SHP77 (cell line): ENCODE measurements at places on chromosomes 2 and 18.

- peak; percentile 34 for DNase-seq
Observed at GRCh38 chr2:37819186-37819585, 105.9 kb upstream of the RMDN2 start.

DNA sequence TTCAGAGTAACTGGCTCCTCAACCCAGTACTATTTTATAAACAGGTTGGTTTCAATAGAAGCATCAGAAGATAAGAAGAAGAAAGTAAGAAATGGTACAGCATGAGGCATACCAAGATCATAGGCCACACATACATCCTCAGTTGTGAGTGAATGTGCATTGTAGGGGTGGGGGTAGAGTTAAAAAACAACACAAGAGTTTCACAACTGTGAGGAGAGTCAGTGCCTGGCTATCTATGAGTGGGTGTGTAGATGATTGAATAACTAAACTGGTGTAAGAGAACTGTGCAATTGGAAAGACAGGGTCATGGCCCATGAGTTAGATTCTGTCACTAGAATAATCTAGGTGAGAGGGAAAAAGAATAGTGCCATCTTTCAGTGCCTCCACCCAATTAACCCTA is 748.2 kb upstream of the ACVR2A start:
- no peak for DNase-seq

- DNase-seq: no peak
Observed at GRCh38 chr2:135072125-135072997, 20.3 kb downstream of the RAB3GAP1 start.

DNA sequence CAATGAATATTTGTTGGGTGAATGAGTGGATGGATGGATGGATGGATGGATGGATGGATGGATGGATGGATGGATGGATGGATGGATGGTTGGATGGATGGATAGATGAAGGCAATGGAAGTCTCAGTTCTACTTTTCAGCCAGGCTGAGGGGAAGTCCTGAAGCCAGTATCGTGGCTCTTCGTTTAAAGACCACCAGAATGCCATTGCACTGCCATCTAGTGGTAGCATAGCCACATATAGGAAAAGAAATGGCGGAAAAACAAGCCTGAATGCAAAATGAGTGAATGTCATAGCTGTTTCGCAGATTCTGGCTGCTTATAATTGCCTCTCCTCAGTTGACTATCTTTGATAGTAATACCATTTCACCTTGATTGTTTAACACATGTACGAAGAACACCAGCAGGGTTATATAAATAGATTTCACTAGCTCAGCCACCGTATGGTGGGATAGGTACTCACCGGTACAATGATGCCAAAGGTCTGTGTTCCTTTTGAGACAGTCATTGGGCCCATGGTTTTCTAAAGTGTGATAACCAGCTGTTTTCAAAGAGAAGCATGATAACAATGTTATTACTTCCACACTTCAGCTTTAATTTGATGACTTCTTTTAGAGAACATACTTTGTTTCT is 62.3 kb upstream of the GREB1L start:
- DNase-seq: peak; percentile 41

DNA sequence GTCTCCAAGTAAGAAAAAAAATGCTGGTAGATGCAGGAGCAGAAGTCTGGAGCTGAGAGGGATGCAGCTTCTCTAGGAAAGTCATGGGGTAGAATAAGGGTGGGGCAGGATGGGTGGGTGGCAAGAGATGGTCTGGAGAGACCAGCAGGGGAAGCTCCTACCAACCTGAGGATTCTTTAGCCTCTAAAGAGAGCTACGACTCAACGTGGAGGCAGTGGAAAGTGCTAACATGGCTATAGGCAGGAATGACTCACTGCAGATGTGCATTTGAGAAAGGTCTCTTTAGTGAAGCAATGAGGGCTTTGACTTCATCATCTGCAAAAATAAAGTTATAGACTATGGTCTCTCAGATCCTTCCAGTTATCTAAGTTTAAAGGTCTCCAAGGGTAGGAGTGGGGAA is 722.8 kb upstream of the RAB6C start:
- DNase-seq: no peak

DNA sequence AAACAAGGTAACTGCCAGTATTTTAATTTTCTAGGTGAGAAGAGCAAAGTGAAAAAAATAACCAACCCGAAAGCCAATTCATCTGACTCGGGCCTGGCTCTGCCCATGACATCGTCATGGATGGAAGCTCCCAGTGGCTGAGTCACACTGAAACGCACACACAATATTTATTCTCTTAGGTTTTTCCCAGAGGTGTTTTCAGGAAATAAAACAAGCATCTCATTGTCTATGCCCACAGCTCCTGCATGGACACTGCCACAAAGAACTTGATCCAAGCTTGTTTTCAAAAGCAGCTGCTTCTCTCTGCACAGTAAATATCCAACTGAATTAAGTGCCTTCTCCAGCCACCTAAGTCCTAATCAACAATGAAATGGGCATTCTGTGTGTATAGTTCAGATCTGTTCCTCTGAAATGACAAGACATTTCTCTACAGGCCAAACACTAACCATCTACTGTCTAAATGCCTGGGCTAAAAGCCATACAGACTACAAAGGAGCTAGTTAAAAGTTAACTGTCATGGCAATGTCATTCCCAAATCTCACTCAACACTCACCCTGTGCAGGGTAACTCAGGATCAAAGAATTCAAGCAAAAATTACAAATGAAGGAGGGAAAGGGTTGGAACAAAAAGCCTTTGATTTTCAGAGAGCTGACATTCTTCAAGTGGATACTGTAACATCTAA is 62.9 kb downstream of the RPL31 start:
- no peak for DNase-seq

GRCh38 chr2:181586569-181587081 is 70.3 kb downstream of the CERKL start:
- DNase-seq: no peak

GRCh38 chr2:71716697-71717624 is 263.6 kb downstream of the DYSF start:
- no peak for DNase-seq

- DNase-seq: no peak
Observed at GRCh38 chr2:196598846-196599245, 40.7 kb upstream of the CCDC150 start.

GRCh38 chr2:31238126-31238905 is 4.4 kb downstream of the EHD3 start:
- DNase-seq: no peak

DNA sequence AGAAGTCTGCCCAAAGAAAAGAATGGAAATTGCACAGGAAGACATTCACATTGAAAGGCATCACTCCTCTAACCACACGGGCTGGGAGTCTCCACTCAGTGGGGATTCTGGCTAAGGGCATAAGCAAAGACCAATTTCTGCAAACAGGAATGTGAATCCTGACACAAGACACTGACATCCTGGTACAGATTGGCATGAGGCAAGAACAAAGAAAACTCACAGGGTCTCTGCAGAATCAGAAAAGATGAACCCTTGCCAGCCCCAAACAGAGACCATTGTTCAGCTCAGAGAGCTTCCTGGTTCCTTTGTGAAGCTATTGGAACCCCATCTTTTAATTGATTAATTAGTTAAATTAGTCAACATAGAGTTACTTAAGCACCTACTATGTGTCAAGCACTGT is 82.3 kb downstream of the UPP2 start:
- DNase-seq: no peak

DNA sequence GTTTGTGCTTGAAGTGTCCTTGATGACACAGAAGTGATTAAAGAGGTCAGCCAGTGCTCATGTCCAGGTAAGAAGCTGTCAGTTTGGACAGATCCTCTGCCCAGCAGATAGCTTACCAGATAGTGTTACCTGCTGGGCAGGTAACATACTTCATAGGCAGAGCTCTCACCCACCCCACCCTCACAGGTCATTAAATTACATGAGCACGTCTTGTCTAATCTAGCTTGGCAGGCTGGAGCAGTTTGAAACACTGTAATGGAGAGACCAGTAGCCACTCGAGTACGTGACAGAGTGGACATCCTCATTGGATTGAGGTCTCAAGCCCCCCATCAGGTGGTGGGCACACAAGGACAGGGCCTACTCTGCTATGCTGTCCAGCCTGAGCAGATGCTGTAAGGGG is 27.1 kb downstream of the TTC32 start:
- no peak for DNase-seq
